Progenitor cell of endocrine pancreas (in vitro differentiated cells): ENCODE measurements at places on chromosomes 6 and 20.

DNA sequence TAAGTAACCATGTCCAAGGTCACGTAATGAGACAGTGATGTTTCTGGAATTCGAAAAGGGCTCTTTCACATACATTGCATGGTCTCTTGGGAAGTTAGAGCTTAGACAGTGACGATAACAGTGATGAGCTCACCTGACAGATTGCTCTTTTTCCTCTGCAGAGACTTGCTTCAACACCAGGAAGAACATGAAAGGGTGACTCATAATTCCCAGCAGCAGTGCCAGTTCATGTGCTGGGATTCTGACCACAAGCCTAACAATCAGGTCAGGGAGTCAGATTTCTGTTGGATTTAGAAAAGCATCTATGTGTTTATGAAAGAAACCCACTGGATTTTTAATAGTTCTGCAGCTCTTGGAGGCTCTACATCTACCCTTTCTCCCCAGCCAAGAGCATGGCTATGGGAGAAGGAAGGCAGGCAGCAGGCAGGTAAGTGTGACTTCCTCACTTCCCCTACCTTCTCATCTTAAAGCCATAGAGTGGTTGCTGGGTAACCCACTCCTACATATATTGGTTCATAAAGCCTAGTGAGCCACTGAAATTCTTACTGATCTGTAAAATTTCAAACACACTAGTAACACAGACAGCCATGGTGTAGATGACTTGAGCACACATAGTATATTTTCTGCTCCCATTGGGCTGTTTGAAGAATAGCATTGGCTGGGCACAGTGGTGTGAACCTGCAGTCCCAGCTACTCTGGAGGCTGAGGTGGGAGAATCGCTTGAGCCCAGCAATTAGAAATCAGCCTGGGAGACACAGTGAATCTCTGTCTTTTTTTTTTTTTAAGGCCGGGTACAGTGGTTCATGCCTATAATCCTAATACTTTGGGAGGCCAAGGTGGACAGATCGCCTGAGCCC, 44.4 kb upstream of the LOC128125822 start:
- peaks cover 4% of the 10 kb centered on the region for H3K4me1 ChIP-seq
- no peak overlapping the region for H3K27ac ChIP-seq
- no peak for DNase-seq
- H3K4me3 ChIP-seq, result no peak overlapping the region
- no peaks in the 10 kb centered on the region for H3K27me3 ChIP-seq
- H3K36me3 ChIP-seq, result no peaks in the 10 kb centered on the region

DNA sequence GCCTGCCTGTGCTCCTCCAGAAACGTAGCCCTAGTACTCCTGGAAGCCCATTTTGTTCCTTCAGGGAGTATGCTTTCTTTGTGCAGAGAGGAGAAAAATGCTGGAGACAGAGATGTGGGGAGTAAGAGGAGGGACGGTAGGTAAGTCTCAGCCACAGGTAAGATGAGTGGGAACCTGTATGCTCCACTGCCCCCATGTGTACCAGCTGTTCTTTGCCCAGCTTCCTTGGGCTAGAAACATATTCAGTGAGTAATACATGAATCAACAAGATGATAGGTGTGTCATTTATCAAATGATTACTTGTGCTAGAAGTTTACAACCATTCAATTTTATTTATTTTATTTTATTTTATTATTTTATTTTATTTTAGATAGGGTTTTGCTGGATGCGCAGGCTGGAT, 13.6 kb upstream of the CEP85L start:
- no peak for DNase-seq
- H3K4me3 ChIP-seq, result no peak overlapping the region
- H3K27me3 ChIP-seq, result no peaks in the 10 kb centered on the region

GRCh38 chr20:54093423-54094267, 23.3 kb upstream of the BCAS1 start:
- H3K27ac ChIP-seq, result no peak overlapping the region
- peaks cover 2% of the 10 kb centered on the region for H3K4me1 ChIP-seq
- H3K36me3 ChIP-seq, result no peaks in the 10 kb centered on the region
- peaks cover 21% of the 10 kb centered on the region for H3K27me3 ChIP-seq

GRCh38 chr6:52284131-52284459, 447 bp downstream of the MCM3 start:
- H3K4me3 ChIP-seq, result no peak overlapping the region
- H3K4me1 ChIP-seq, result peaks cover 18% of the 10 kb centered on the region
- H3K27me3 ChIP-seq, result no peaks in the 10 kb centered on the region

- peaks cover 6% of the 10 kb centered on the region for H3K36me3 ChIP-seq
- H3K4me3 ChIP-seq, result no peak overlapping the region
- DNase-seq, result no peak
- H3K27me3 ChIP-seq, result no peaks in the 10 kb centered on the region
Measured at GRCh38 chr6:148385379-148385778, 42.7 kb downstream of the SASH1 start.

DNA sequence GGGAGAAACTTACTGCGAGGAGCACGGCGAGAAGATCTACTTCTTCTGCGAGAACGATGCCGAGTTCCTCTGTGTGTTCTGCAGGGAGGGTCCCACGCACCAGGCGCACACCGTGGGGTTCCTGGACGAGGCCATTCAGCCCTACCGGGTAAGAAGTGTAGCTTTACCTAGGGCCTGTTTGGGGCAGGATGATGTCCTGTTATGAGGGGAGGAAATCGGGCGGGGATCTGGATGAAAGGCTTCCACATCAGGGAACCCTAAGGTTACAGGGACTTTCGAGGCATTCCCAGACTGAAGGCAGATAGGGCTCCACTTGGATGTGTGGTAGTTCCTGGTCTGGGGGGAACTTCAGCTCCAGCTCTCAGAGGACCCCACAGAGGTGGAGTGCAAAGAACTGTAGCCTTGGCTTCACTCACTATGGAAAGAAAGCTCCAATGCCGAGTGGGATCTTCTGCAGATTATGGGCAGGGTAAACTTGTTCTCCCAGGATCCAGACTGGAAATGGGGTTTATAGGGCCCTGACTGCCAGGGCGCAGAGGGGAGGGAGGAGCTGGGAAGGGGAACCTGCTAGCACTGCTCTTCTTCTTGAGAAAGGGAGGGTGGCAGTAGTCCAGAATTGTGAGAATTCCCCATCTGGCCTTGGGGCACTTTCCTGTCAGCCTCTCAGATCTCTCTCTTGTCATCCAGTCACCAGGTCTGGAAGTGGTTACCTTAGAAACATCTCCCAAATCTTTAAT, 740 bp downstream of the TRIM15 start:
- no peak overlapping the region for H3K4me3 ChIP-seq
- no peak for DNase-seq
- peaks cover 52% of the 10 kb centered on the region for H3K27me3 ChIP-seq
- no peaks in the 10 kb centered on the region for H3K4me1 ChIP-seq
- H3K36me3 ChIP-seq, result no peaks in the 10 kb centered on the region

DNA sequence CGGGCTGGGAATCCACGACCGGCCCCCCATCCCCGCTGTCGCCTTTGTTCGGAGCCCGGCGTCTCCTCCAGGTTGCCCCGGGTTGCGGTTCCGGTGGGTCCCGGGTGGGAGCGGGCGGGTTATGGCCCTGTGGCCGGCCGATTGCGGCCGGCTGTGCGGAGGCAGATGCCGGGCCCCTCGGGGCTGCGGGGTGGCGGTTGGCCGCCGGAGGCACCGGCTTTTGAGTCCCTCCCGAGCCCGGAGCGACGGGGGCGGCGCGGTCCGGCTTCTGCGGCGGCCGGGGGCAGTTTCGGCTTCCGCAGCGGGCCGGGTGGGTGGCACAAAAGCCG, 431 bp downstream of the LOC128125822 start:
- peaks cover 43% of the 10 kb centered on the region for H3K4me1 ChIP-seq
- peaks cover 10% of the 10 kb centered on the region for H3K36me3 ChIP-seq
- H3K27ac ChIP-seq, result peak overlapping the region; percentile 99
- H3K27me3 ChIP-seq, result no peaks in the 10 kb centered on the region

DNA sequence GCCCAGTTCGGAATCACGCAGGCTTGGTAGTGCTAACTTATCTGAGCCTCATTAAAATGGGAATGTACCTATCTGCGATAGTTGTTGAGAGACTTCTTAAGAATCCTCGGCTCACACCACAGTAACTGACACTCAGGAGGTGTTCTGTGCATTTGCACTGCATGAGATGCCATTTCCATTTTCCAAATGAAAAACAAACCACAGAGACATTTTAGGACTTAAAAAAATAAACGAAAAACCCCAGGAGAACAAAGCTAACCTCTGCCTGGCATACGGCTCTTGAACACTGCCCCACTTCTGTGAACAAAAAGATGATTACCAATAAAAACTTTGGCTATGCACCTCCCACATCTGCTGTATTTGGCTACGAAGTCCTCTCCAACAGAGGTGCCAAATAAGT, 37.6 kb downstream of the BEND3 start:
- H3K4me3 ChIP-seq, result no peak overlapping the region
- no peak overlapping the region for H3K27ac ChIP-seq
- no peaks in the 10 kb centered on the region for H3K27me3 ChIP-seq
- H3K4me1 ChIP-seq, result no peaks in the 10 kb centered on the region
- DNase-seq, result no peak

GRCh38 chr20:18430172-18430826, 36.5 kb downstream of the DZANK1 start:
- H3K4me1 ChIP-seq, result no peaks in the 10 kb centered on the region
- peaks cover 3% of the 10 kb centered on the region for H3K36me3 ChIP-seq
- DNase-seq, result no peak
- H3K4me3 ChIP-seq, result no peak overlapping the region
- H3K27me3 ChIP-seq, result no peaks in the 10 kb centered on the region
- no peak overlapping the region for H3K27ac ChIP-seq

DNA sequence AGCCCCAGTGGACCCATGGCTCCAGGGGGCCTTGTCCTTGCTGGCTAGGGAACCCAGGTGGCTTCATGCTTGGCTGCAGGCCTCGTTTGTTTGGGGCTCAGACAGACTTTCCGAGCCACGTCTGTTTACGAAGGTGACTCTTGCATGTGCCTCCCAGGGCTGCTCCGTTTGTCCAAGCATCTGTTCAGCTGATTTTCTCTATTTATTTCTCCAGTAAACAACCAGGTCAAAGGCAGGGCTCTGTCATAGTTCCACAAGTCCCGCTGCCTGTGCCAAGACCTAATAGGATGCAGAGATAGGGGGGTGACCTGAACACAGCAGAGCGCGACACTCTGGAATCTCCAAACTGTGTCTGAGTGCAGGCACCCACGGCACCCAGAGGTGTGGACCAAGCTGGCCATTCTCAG, 12.8 kb upstream of the SPO11 start:
- H3K4me1 ChIP-seq, result no peaks in the 10 kb centered on the region
- DNase-seq, result no peak
- H3K36me3 ChIP-seq, result no peaks in the 10 kb centered on the region
- no peak overlapping the region for H3K4me3 ChIP-seq
- H3K27me3 ChIP-seq, result peaks cover 26% of the 10 kb centered on the region

DNA sequence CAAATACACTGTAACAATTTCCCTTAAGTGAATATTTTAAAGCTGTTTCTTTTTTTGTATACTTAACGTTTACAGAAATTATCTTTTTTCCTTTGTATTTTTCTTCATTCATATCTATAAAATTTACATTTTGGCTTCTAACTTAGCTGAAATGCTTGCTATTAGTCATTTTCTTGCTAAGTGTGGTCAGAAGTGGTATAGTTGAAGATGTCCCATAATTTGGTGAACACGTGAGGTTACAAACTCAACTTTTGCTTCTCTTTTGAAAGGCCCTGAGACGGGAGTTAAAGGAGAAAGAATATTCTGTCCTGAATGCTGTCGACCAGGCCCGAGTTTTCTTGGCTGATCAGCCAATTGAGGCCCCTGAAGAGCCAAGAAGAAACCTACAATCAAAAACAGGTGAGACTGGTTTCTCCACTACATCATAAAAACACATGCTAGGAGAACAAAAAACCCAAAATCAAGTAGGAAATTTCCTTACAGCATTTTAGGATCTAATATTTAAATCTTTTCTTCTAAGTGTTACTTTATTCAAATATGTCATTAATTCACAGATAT, 445.0 kb downstream of the UTRN start:
- H3K4me1 ChIP-seq, result peaks cover 23% of the 10 kb centered on the region
- no peak for DNase-seq
- H3K4me3 ChIP-seq, result no peak overlapping the region

DNA sequence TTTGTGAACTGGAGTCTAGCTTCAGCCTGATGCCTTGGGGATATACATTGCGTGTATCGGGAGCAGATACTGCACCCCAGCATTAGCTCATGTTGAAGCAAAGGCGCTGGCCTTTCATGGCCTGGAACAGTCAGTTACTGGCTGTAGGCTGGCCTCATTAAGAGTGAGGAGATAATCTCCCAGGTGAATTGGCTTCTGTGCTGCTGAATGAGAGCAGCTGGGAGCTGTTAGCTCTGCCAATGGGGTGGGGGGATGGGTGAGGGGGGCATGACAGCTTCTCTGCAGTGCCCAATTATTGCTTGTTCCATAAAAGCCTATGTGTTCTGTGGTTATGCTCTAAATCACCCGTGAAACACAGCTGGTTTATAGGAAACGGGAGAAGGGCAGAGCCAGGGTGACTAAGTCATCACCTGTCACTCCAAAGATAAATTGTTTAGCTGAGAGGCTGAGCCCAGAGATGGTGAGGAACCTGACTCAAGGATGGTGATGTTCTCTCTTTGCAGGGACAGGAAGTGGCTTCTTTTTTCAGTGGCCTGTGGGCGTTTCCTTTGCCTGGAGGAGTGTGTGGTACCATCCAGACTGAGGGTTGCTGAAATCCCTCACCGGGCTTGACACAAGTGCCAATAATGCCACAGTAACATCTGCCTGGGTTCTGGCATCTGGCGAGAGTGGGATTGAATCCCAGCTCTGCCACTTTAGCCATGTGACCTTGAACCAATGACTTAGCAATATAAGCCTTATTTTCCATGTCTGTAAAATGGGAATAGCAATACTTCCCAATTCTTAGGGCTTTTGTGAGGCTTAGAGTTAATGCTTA, 170.8 kb downstream of the BCAS1 start:
- H3K27ac ChIP-seq, result no peak overlapping the region
- H3K36me3 ChIP-seq, result no peaks in the 10 kb centered on the region
- no peak overlapping the region for H3K4me3 ChIP-seq
- DNase-seq, result no peak

- H3K27me3 ChIP-seq, result no peaks in the 10 kb centered on the region
- H3K4me3 ChIP-seq, result no peak overlapping the region
- no peaks in the 10 kb centered on the region for H3K4me1 ChIP-seq
- no peaks in the 10 kb centered on the region for H3K36me3 ChIP-seq
- no peak overlapping the region for H3K27ac ChIP-seq
- no peak for DNase-seq
Measured at GRCh38 chr6:126682440-126682839, 342.5 kb downstream of the CENPW start.

GRCh38 chr6:6348256-6348655, 27.8 kb upstream of the F13A1 start:
- H3K4me1 ChIP-seq, result no peaks in the 10 kb centered on the region
- no peaks in the 10 kb centered on the region for H3K36me3 ChIP-seq
- no peak overlapping the region for H3K27ac ChIP-seq
- no peak for DNase-seq
- H3K27me3 ChIP-seq, result peaks cover 10% of the 10 kb centered on the region
- no peak overlapping the region for H3K4me3 ChIP-seq

- H3K27ac ChIP-seq, result peak overlapping the region; percentile 30
- no peak for DNase-seq
- peaks cover 45% of the 10 kb centered on the region for H3K36me3 ChIP-seq
- no peaks in the 10 kb centered on the region for H3K27me3 ChIP-seq
- H3K4me3 ChIP-seq, result no peak overlapping the region
- H3K4me1 ChIP-seq, result peaks cover 2% of the 10 kb centered on the region
Measured at GRCh38 chr6:151409260-151409659, 17.9 kb upstream of the ZBTB2 start.
